Iris pigment epithelial cell (primary cell): ENCODE measurements at places on chromosomes 13 and 19.
A peak's percentile ranks its signal among the peaks of the same experiment; 100 is the strongest.

DNA sequence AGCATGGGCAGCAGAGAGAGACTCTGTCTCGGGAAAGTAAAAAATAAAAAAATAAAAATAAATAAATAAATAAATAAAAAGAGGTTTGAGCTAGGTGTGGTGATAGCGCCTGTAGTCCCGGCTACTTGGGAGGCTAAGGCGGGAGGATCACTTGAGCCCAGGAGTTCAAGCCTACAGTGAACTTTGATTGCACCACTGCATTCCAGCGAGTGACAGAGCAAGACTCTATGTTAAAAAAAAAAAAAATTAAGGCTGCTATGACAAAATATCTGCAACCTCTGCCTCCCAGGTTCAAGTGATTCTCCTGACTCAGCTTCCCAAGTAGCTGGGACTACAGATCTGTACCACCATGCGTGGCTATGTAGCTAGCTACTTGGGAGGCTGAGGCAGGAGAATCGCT is 3.2 kb upstream of the DENND1C start:
- no peak for DNase-seq

- peak; percentile 55 for DNase-seq
Measured at GRCh38 chr13:93771782-93772181, 545.2 kb downstream of the GPC6 start.

DNA sequence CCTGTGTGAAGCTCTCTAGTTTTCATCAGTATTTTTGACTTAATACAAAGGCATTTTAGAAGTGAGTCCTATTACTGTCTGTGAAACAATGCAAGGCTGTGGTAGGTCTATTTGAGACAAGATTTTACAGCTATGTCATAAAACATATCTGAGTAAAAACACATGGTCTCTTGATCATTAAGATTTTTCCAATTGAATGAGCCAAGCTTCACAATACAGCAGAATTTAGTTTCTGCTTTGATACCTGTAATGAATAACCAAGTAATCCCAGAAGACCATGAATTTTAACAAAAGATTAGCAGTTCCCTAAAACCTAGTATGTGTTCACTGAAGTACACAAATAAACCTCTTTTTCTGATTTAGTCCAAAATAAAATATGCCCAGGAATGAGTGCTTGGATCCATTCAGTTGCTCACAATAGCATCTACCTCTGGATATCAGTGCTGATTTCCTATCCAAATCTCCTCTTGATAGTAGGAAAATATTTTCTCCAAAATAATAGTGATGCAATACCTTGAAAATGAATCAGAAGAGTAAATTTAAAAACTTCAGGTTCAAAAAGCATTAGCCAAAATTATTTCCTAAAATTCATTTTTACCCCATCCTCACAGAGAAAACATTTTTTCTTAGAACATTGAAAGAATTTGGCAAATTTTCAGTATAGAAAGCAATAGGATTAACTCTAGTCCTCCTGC is 533.5 kb upstream of the SGCG start:
- DNase-seq: no peak

- DNase-seq: no peak
Measured at GRCh38 chr19:17183858-17184321, 31.3 kb upstream of the USE1 start.

GRCh38 chr13:74570834-74571233 is 436.6 kb upstream of the KLF12 start:
- DNase-seq: no peak
